ENCODE measurements at places on chromosomes 12 and 14.
A peak's percentile ranks its signal among the peaks of the same experiment; 100 is the strongest.

DNA sequence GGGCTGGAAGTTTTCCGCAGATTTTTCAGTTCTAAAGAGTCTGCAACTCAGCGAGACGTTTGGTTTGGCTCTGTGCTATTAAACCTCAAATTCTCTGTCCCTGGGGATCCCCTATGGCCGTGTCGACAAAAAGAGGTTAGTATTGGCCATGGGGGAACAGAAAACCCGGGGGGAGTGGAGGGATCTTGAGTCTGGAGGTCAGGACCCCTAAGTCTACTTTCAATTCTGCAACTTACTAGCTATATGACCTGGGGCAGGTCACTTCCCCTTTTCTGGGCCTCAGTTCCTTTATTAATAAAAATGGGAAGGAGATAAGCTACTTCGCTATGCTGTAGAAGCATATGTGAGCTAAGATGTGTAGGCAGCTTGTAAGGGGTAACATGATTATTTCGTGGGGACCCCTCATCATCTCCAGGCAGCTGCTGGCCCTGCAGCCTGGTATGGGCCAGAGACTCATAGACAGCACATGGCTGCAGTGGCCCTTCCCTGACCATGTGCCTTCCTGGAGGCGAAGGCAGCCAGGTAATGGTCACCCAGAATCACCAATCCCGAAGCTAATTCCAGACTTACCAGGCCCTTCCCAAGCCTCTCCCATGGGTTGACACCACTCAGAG is 8.6 kb downstream of the ASB2 start:
- DNase-seq: peak; percentile 51

- peak; percentile 35 for DNase-seq
These were observed 78.0 kb downstream of the NOC4L start for GRCh38 chr12:132222096-132222807.

GRCh38 chr12:95416111-95416636 is 57.8 kb upstream of the METAP2 start:
- no peak for DNase-seq

DNA sequence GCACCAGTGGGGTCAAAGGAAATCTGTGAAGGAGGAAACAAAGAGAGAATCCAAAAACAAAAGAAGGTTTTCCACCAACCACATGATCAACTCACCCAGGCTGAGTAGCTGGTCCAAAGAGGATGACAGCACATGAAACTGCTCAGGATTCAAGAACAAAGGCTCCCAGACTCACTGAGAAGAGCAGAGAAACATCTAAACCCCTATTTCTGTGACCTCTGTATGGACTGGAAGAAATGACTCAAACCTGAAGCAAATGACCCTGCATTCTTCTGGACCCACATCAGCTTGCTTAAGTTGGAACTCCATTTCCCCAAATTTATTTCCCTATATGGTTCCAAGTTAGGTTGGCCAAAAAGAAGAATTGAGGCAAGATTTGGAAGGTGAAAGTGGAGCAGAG is 26.3 kb downstream of the TC2N start:
- no peak for DNase-seq

- DNase-seq: no peak
These were observed 1.6 kb upstream of the ACVRL1 start for GRCh38 chr12:51905471-51906429.

DNA sequence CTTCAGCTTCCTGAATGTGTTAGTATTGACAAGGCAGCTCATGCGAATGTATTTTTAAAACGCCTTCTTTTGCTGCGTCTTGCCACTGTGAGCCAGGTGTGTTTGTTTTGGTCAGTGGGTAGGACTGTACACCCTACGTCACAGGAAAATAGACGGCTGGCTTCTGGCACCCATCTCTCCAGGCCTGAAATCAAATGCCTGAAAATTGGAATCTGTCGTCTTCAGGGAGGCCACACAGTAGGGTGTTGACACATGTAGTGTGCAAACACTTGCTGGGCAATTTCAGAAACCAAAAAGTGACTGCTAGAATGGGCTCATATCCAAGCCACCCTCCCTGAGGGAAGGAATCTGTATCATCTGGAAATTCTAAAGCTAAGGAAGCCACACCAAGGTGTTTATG is 209.3 kb downstream of the TTC8 start:
- no peak for DNase-seq

- DNase-seq: no peak
These were observed 19.0 kb upstream of the FOXN3 start for GRCh38 chr14:89435892-89436656.

GRCh38 chr12:93943780-93944179 is 204.6 kb upstream of the PLXNC1 start:
- DNase-seq: no peak

- DNase-seq: no peak
These were observed 16.8 kb upstream of the KRT8 start for GRCh38 chr12:52921488-52922165.

- no peak for DNase-seq
These were observed 221.9 kb upstream of the EGLN3 start for GRCh38 chr14:34172550-34173368.

DNA sequence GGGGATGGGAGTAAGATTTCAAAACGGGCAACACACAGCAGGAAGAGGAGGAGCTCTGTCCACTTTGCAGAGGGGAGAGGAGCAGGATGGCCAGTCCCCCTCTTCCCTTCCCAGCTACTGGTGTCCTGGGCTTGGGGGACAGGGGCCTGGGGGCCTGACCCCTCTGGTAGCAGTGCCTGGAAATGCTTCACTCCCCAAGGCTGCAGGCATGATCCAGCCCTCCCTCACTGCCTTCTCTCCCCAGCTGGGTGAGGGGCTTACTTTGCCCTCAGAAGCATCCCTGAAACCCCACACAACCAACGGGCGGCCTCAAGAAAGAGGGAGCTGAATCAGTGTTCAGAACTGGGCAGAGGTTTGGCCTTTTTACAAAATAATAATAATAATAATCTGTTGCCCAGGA is 279.5 kb downstream of the DPF3 start:
- no peak for DNase-seq

- peak; percentile 29 for DNase-seq
These were observed 3.5 kb downstream of the ELK3 start for GRCh38 chr12:96197503-96198272.

- DNase-seq: peak; percentile 95
These were observed at the start of gene RIMKLB for GRCh38 chr12:8697476-8698131. TSS of gene RIMKLB (plus strand) at chr12:8697991. CDS start at chr12:8713867, 15,876 bp downstream.

DNA sequence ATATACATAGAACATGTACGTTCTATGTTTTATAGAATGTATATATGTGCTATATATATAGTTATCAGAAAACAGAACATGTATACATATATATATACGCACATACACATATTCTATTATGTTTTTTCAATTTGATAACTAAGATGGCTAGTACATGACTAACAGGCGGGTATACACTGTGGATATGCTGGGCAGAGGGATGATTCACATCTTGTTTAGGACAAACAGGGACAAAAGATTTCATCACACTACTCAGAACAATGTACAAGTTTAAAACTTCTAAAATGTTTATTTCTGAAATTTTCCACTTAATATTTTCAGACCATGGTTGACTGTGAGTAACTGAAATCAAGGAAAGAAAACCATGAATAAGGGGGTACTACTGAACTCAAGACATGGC is 17.4 kb downstream of the TIMELESS start:
- DNase-seq: no peak

GRCh38 chr14:74257078-74257940 is 18.1 kb downstream of the VSX2 start:
- DNase-seq: peak; percentile 62

GRCh38 chr12:124698211-124698997 is 131.0 kb upstream of the NCOR2 start:
- DNase-seq: no peak

GRCh38 chr12:56124133-56124532 is 3.9 kb upstream of the ESYT1 start:
- DNase-seq: no peak

- DNase-seq: no peak
These were observed 9.2 kb upstream of the RAD52 start for GRCh38 chr12:958588-959123.

DNA sequence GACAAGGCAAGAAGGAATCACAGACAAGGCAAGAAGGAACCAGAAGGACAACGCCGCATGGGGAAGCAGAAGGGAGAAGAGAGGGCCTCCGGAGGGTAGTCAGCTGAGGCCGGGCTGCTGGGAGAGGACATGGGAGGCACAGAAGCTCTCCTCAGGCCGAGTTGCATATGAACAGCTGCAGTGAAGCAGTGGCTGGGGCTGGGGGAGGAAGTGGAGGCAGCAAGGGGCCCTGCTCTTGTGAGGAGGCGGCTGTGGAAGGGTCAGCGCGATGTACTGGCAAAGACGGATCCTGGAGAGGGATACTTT is 22.0 kb upstream of the TMEM106C start:
- DNase-seq: peak; percentile 14

DNA sequence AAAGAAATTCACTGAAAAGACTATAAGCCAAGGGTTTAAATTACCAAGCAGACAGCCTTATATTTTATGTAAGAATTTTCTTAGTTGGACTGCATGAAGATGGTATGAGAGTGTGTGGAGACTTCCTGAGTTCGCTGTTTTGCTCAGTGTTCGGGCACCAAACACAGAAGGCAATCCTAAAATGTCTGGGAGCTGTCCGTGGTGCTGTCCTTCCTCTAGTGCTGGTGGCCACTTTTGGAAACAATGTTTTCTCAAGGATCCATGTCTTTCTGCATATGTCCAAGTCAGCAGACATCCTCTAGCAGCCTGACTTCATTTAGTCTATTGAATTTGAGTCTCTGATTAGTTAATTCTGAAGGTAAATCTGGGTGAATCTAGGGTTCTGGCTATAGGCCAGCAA is 135.8 kb downstream of the SLC8A3 start:
- DNase-seq: peak; percentile 32

DNA sequence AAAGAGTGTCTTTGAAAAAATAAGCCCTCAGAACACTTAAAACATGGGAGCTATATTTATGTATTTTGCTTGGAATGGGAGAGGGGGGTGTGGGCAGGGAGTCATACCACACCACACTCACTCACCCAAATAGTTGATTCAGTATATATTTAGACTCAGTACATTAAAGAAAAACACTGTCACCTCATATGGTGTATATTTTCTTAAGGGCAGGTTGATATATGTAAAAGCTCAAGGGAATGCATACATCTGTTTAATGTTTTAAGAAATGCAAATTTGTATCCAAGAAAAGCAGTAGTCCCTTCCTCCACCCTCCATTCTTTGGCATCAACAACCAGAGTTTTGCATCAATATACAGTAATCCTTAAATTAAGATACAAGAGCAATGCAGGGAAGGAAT is 1.4 kb downstream of the NFYB start:
- no peak for DNase-seq

- DNase-seq: no peak
These were observed 626.6 kb upstream of the TMEM132C start for GRCh38 chr12:127640181-127640886.

- no peak for DNase-seq
These were observed 3.7 kb upstream of the SLC35F4 start for GRCh38 chr14:57869617-57870016.

DNA sequence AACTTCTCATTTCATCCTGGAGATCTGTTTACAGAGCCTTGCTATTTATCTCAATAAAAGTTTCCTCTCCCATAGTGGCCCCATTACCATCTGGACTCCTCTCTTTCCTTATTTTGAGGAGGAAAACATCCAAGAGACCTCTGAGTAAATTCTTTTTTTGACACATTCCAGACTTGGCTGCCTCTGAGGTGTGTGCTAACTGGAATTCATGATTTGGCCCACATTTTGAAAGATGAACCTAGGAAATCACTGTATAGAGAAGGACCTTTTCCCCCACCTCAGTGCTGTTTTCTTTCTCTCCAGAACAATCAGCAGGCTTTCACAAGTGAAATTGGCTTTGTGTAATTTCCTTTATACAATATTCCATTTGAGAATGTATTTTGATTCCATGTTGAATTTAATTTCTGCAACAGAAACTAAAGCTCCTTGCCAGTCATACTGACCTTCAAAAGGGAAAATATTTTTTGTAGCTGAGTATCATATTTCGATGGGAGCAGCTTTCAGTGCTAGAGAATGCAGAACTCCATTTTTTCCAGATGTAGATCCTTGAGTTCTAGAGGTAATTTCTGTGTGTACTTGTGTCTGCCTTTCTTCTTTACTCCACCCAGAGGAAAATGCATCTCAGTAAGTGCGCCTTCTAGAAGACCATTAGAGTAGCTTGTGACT is 244.9 kb upstream of the RGS6 start:
- no peak for DNase-seq

DNA sequence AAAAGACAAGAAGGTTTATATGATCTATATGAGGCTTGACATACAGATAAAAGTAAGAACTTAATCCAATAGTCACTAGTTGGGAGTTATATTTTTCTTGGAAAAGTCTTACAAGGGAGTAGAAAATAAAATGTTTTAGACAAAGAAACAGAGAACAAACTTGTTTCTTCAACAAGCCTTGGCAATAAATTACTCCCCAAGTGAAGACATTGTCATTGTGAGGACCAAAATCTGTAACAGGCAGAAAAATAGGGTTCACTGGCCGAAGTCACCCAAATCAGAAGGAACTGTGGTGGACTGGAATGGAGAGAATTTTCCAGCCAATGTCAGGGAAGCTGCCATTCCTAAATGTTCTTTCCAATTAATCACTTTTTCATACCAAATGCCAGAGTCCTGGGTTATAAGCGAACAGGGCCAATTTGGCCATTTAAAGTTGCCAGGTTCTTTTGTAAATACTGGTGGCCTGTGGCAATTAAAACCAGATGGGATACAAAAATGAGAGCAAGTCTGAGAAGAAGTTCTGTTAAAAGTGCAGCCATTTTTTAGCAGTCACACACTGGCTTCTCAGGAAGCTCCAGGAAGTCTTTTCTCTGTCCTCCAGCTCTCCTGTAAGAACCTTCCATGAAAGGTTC is 117.3 kb upstream of the OVCH1 start:
- DNase-seq: no peak

DNA sequence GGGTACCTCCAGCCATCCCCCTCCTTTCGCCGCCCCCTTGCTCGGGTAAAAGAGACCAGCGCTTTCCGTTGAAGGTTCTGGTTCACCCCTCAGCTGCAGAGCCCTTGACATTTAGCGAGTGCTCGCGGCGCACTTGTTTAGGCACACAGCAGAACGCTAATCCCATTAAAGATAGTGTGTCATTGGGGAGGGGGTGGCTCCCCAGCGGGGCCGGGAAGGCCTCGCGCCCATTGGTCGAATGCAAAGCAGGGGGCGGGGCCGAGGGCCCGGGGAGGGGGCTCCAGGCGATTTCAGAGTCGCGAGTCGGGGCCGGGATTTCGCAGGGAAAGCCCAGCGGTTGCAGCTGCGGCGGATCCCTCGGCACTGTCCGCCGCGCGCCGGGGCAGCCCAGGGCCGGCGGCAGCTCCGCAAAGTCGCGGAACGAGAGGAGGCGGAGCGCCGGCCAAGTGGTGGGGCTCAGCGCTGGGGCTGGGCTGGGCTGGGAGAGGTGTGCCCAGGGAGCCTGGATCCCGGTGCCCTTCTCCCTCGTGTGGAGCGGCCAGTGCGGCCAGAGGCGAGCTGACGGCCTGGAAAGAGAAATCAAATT is 122.9 kb downstream of the TSPAN9 start:
- peak; percentile 37 for DNase-seq

DNA sequence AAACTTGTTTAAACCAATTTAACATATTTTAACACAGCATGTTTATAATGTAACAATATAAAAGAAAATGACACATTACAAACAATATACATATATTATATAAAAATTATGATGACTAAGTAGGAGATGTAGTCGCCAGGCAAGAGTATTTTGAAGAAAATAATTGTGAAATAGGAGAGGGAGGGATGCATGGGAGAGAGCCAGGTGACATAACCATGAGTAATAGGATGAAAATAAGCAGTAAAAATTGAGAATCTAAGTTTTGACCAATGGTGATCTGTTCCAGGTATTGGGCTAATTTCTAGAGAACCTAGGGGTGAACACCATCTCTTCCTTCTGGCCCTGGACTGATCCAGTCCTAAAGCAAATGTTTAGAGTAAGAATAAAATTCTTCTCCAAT is 315.2 kb upstream of the G2E3 start:
- no peak for DNase-seq

Data from suppressor macrophage (primary cell).